GDM1 (cell line): ENCODE measurements at places on chromosomes 12 and 14.

DNA sequence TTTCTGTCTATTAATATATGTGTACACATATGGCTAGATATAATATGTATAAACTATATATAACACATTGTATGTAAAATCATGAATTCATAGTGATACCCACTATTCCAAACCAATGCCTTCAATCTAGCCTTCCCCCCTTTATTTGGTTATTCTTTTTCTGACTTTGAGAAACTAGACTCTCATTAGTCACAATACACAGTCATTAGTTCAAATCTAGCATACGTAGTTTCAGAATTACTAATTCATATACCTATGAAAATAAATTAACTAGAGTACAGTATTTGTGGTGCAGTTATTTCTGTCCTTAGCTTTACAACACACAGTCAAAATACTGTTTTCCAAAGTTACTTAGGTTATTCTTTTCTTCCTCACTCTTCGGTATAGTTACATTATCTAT lies 268.2 kb downstream of the DPF3 start:
- no peak for DNase-seq

- peak; percentile 46 for DNase-seq
These were observed 589 bp upstream of the HVCN1 start for GRCh38 chr12:110689281-110690126.

- no peak for DNase-seq
These were observed 288.6 kb downstream of the DPF3 start for GRCh38 chr14:72605096-72605920.

DNA sequence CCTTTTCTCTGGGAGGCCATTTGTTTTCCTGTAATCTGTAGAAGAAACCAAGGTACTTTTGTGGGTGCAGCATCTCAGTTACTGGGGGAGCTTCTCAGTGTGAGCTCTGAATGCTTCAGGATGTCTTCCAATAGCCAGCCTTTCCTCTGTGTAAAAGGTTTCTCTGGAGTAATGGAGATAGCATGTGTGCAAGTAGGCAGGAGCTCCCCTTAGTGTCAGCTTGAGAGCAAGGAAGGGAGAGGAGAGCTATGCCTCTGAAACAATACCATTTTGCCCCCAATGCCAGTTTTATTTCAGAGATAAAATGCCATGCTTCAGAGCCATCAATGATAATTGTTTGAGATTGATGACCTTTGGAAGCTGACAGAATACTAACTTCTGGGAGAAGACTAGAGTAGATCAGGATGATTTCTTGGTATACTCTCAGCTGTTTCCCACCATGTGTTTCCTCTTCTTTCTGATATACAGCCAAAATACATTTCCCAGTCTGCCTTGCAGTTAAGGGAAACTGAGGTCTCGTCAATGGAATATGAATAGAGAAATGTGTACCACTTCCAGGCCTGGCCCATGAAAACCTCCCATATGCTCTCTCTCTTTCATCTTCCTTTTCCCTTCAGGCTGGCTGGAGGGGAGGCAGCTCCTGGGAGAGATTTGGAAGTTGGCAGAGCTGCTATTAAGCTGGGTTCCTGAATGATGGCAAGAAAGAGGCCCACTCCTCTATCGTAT lies 125.7 kb downstream of the CRADD start:
- no peak for DNase-seq

DNA sequence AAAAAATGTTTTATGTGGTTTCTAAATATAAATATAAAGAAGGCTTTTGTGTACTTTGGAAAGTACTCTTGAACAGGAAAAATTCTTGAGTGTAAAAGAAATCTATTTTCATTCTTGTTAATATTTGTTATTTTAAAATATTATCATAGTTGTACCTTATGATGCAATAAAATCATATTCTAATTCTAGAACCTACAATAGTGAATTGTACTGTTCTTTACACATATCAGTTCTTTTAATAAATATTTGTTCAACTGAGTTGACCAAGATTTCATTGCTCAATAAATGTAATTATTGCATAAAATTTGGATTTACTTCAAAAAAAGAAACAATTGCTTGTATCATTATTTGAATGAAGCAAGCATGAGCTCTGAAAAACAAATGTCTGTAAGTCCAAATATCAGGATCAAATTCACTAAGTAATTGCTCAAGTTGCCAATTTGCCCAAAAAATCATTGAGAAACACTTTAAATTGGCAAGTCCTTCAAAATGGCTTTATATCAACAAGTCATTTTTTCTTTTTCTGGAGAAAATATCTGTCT lies 191.6 kb upstream of the SLC16A7 start:
- DNase-seq: no peak

DNA sequence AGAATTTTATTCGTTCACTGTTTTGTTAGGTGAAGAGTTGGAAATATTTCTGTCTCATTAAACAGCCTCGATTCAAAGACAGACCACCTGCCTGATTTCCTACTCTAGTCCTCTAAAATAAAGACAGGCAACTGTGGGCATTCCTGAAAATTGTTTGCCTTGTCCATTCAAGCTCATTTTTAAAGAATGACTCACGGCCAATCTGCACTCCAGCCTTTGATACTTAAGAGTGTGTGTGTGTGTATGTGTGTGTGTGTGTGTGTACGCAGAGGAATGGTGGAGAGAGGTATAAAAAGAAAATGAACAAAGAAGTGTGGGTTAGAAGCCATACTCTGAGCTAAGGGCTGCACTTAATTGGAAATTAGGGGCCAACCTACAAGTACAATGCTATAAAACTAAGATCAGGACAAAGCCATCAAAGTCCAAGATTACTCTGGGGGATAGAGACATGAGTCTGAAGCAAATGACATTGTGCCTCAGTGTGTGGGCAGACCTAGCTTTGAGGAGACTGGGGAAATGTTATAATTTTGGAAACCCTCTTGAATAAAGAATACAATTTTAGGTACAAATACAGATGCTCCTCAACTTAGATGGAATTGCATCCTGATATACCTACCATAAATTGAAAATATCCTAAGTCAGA lies 45.6 kb upstream of the SOCS2 start:
- no peak for DNase-seq

DNA sequence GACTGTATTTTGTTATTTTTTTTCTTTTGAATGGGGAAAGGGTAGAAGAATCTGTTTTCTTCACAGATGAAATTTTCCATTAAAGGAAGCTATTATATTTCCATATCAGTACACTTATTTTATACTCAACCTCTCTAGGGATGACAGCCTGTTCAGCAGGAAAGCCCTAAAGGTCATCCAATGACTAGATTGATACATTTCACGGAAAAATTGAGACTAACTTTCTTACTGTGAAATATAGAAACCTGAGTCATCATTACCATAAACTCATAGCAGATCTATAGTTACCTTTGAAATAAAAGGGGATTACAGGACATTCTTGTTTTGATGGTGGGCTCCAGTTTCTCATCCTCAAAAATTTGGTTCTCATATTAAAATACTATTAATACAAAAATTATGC lies 36.1 kb upstream of the PTCSC3 start:
- no peak for DNase-seq

DNA sequence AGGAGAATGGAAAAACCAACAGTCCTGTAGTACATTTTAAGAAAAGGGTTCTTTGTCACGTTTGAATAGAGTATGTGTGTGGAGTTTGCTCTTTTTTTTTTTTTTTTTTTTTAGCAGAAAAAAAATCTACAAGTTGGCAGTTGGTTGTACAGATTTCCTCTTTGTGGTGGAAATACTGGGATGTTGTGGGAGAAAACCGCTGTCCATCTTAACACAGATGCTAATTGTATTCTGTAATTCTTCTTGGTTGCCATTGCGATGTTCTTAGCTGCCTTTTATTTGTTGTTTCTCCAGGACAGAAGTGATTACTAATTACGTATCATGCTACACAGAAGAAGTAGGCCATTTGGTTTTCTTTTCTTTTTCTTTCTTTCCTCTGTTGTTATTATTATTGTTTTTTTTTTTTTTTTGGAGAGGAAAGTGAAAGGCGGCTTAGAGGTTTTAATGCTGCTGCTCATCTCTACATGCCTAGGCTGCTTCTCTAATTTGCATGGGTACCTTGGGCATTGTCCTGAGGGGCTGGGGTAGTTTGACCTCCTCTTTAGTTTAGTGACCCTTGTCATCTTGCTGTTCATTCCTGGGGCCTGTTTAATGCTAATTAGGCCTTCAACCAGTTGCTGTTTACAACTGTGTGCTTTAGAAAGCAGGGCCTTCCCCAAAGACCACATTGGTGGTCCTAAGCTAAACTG lies 94.7 kb downstream of the TMTC2 start:
- DNase-seq: no peak

GRCh38 chr12:102379346-102380162 lies 100.8 kb downstream of the IGF1 start:
- DNase-seq: no peak

- no peak for DNase-seq
These were observed 470.9 kb downstream of the VRK1 start for GRCh38 chr14:97268097-97268496.

- no peak for DNase-seq
These were observed 19.7 kb downstream of the HAL start for GRCh38 chr12:95976416-95976832.

DNA sequence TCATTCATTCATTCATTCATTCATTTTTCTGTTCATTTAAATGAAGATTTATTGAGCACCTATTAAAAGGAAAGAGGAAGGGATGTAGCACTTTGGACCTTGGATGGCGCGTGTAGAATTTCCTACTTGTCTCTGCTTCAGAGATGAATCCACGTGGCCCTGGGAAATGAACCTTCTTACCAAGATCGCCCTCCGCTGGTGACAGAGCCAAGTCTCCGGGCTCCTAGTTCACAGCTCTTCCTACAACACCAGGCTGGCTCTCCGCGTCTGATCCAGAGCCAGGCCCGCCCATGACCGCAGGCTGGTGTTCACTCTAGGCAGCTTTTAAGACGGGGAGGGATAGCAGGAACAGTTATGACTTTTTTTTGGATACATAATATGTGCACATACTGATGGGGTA lies 70.9 kb upstream of the PIWIL1 start:
- no peak for DNase-seq
